Ascending aorta (tissue), 2 donors: ENCODE measurements at places on chromosomes 3 and 15.

DNA sequence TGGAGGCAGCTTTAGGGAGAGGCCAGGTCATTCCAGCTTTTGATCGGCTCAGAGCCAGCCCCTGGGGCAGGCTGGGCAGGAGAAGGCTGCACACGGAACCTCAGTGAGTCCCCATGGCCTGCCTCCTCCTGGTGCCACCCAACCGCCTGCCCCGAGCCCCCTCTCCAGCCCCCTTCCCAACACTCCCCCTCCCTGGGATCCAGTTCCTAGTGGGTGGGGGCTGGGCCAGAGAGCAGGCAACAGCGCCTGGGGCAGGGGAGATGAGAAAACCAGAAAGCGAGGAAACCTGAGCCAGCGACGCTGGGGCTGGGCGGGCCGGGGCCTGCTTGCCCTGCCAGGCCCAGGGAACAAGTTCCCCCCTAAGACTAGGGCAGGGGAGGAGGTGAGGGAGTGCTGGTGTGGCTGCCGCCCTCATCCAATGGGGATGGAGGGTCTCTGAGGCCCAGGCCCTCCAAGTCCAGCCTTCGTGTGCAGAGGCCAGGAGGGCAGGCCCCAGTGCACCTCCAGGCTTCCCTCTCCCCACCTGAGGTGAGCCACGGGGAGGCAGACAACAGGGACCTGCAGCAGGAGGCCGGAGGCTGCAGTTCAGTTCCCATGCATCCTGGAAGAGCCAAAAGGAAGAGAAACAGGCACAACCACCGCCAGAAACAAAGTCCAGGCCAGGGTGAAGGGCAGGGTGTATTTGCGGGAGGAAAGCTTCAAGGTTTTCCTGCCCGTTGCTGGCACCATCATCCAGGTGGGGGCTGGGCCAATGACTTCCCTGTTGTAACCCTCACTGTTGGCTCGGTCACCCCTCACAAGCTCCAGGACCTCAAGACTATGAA lies 4.0 kb upstream of the SEMA3F start:
- no peak for DNase-seq

DNA sequence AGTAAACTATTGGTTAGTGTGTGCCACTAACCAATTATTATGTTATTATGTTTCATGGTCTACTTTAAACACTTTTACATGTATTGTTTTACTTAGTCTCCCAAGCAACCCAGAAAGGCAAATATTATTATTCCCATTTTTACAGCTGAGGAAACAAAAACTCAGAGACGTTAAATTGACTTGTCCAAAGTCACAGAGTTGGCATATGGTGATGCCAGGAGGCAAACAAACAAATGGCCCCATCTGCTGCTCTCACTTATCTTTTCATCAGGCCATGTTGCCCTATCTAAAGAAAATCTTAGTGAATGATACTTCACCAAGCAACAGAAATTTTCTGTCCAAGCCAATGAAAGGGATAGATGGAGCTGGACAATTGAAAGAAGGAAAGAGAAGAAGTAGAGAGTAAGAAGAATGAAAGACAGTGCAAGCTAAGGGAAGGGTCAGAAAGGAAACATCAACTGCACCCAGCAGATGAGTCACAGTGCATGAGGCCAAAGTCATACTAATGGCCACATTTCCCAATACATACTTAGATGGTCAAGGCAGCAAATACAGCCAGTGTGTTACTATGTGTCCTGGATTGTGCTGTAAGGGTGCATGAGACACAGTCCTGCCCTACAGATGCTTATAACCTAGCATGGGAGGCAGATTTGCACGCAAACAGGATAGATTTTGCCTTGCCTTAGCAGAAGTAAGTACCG lies 266.9 kb downstream of the KCNMB2 start:
- DNase-seq, result no peak

DNA sequence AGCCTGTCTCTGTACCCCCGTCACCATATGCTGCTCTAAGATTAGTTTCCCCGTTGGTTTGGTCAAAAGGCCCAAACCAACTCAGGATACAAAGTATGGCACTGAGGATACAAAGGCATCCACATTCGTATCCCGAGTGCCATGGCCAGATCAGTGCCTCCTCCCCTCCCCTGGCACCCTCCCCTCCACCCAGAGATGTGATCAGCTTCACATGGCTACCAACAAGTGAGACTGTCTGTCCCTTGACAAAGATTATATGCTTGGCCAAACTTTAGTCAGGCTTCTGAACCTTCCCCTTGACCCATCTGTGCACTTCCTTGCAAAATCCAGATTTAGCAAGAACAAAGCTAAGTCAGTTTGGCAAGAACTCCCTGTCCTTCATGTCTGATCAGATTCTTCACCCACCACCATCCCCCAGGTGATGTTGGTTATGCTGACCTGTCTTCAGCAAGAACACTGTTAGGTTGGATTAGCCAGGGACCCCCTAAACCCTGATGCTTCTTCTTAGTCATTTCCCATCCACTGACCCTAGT lies 61.7 kb downstream of the KLF15 start:
- DNase-seq, result no peak

DNA sequence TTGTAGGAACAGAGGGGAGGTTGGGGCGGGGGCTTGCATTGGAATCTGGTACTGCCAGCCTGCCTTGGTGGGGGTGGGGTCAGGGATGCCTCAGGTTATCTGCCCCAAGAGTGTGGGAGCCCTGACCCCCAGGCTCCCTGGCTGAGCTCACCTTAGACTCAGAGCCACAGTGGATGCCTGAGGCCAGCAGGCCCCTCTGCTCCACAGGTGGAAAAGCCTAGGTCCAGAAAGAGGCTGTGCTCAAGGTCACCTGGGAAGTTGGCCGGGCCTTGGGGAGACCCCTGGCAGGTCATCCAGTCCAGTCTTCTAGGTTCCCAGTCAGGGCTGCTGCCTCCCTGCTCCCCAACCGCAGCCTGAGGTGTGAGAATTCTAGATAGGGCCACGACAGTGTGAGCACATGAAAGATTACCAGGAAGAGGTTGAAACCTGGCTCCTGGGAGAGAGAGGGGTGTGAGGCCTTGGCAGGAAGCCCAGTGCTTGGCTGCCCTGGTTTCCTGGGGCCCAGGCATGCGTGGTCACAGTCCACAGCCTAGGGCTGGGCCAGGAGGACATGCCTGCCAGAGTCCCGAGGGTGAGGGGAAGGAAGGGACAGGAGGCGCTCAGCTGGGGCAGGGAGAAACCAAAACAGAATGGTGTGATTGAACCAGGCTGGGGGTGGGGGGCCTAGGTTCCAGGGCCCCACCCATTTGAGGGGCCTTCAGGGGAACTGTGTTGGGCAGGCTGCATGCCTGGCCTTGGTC lies 4.9 kb downstream of the HDAC11 start:
- peak; percentile 75 for DNase-seq

DNA sequence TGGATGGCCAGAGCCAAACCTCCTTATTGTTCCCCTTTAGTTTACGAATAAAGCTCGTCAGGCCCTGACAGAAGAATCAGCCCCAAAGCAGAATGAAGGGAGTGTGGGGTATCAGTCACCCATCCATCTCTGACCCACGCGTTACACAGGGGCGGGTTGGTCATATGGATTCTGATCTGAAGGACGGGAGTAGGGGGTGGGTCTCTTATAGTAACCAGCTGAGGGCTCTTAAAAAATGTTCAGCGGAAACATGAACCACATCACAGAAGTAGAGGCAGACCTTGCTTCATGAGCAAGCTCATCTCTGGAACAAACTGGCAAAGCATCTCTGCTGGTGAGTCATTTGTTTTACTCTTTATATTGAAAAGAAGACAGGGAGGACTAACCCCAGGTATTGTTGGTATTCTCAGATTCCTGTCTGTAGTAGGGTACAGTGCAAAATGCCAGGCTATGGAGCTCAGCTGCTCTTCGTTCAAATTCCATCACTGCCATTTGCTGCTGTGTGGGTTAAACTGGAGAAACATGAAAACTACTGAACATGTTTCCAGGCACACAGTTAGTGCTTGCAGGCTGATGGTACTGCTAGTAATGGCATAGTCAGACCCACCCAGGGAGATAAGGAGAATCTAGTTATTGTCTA lies at the start of gene CXCR6:
CXCR6 (plus strand) TSS at position 258 of the 640 bp plus-strand sequence. CDS start 3,018 bp downstream, outside the sequence.
- DNase-seq, result no peak
